HCEC 1CT (cell line): ENCODE measurements at places on chromosomes 6 and 20.

- no peak for DNase-seq
These were observed 394.1 kb upstream of the AGPAT4 start for GRCh38 chr6:161667957-161668356.

- no peak for DNase-seq
These were observed 46.0 kb downstream of the TFEB start for GRCh38 chr6:41689171-41690008.

DNA sequence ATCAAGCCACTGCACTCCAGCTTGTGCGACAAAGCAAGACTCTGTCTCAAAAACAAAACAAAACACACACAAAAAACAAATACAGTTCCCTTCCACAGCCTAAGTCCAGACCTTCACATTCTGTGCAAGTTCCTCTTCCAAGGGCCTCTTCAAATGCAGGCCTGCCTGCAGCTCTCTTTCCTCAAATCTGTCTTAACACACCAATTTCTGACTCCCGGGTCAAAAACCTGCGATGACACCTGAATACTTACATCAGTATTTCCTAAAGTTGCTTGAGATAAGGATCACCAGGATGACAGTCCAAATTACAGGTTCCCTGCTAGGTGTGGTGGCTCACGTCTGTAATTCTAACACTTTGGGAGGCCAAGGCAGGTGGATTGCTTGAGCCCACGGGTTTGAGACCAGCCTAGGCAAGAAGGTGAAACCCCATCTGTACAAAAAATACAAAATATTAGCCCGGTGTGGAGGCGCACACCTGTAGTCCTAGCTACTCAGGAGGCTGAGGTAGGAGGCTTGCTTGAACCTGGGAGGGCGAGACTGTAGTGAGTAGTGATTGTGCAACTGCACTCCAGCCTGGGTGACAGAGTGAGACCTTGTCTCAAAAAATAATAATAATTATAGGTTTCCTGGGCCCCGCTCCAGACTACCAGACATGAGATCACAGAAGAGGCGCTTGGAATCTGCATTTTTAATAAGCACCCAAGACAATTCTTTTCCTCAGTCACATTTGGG is 8.8 kb upstream of the PARD6B start:
- DNase-seq, result no peak

DNA sequence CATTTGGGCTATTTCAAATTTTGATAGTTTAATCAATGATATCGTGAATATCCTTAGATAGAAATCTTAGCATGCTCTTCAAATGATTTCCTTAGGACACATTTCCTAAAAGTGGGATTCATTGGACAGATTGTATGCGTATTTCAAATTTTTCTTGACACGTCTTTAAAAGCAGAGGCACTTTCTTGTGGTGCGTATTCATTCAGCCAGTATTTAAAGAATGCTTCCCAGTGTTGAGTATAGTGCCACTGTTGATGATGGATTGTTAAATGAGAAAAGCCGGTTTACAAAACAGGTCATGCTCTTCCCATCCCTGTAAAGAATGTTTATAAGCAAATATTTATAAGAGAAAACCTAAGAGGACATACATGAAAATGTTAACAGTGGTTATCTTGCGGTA is 15.1 kb upstream of the NOL7 start:
- no peak for DNase-seq

GRCh38 chr6:133016631-133017030 is 202.3 kb downstream of the RPS12 start:
- DNase-seq, result no peak

DNA sequence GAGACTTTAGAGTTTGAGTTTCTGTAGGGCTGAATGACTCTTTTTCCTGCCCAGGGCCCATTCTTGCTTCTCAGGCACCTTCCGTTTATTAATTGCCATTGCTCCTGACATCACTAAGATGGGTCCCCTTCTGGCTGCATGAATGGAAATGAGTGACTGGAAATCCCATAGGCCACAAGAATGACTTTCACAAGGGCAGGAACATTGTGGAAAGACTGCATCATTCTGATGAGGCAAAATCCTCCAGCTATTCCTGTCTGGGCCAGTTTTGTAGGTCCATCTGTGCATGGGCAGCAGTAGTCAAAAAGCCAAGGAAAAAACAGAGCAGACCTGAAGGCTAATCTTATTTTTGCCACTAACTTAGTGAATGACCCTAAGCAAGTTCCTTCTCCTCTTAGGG is 19.3 kb downstream of the TMEM74B start:
- DNase-seq, result no peak

DNA sequence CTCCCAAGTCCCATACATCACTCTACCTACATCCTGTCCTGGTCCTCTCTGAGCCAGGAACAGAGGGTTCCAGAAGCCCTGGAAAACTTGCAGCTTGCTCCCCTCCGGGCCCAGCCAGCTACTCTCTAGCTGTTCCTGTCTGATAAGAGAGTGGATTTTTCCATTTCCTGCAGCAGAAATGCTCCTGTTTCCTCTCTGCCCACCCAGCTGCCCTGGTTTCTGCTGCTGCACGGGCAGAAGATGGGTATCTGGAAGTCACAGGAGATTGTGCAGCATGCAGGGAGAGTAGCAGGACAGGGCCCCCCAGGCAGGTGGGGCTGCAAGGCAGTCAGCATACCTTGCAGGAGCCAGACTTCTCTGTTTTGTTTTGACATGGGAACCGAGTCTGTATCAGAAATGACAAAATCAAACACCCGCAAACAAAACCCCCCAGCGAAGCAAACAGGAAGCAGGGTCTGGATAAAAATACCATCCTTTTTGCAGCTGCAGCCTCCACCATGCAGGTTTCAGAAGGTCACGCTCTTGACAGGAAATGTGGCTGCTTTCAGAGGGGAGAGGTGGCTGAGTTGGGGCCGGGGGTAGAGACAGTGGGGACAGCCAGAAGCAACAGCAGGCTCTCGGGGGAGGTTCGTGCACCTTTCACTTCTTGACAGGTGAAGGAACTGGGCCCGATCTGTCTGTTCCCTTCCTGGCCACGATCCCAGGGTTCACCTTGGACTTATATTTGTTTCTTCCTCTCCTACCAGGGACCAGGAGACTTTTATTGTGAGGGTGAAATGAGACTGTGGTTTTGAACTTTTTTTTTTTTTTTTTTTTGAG is 50.8 kb upstream of the FAM83D start:
- DNase-seq, result no peak

GRCh38 chr20:61881416-61881815 is 184.3 kb downstream of the TAF4 start:
- no peak for DNase-seq
